Stimulated activated CD4-positive, alpha-beta T cell treated with anti-CD3 and anti-CD28 coated beads, TNF-alpha, amount 100 ng/mL, for 1 hour (primary cell): ENCODE measurements at places on chromosomes 16 and 17.

DNA sequence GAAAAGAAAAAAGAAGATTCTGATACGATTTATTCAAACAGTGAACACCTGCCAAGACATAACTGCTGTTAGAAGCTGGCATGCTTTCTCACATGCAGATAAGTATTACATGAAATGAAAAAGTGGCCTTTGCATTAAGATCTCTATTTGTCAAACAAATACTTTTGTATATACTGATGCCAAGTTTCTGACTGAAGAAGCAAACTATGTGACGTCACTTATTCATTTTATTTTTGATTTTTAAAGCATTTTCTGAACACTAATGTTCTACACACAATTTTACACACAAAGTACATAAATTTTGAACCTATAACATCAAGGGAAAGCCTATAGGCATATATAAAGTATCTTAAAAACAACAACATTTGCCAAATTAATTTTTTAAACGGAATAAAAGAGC is 153.8 kb downstream of the CEP112 start:
- no peak for DNase-seq

DNA sequence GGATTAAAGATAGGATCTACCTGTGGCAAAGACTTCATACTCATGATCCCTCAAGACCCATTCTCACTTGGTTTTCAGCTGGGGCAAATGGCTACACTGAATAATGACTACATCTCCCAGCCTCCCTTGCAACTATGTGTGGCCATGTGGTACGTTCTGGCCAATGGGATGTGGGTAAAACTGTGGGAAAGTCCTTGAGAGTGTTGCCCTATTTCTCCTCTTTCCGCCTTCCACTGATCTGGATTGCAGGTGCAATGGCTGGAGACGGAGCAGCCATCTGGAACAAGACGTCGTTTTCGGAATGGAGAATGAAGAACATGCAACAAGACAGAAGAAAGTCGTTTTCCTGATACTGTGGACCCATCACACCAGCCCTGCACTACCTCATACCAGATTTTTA is 48.5 kb downstream of the HAPSTR1 start:
- DNase-seq: no peak

DNA sequence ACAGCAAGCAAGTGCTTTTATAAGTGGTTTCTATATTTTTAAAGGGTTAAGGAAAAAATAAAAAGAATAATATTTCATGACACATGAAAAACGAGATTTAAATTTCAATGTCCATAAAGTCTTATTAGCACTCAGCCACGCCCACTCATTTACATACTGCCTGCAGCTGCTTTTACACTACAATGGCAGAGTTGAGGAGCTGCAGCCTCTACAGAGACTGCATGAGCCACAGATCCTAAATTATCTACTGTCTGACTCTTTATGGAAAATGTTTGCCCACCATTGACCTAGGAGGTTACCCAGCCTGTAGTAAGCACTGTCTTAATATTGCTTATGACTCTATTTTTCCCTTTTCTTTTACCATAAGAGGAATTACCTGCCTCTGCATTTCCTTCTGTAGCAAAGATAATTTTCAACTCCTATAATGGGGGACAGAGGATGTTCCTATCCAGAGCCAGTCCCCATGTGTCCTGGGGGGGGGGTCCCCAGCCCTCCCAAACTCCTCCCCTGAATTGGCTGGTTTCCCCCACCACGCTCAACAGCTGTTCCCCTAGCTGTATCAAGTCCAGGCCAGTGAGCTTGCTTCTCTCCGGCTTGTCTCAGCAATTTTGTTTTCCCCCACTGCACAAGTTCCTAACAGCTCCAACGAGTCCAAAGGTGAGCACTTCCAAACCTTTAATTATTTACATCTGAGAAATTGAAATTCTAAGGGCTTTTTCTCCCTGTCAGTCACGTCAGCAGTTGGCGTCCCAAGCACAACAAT is 139.4 kb upstream of the ERCC4 start:
- DNase-seq: no peak

DNA sequence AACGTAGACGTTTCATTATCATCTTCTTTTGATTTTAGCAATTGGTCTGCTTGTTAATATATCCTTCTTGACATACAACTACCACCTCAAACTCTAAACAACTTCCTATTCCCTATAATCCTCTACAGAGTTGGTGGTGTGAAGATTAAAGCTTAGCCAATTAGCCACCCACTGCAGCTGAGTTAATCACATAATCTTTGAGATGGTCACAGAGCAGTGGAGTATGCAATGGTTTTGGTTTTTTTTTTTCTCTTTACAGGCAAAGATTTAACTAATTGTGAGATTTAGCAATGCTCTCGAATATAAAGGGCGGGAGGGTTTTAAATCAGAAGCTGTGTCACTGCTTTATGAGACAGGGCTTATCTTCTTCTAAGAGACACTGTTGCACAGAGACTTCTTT is 37.0 kb downstream of the STX8 start:
- no peak for DNase-seq

GRCh38 chr16:73010150-73010676 is 37.7 kb downstream of the ZFHX3 start:
- no peak for DNase-seq

- no peak for DNase-seq
These were observed 3.8 kb downstream of the MYO1D start for GRCh38 chr17:32873114-32873513.

DNA sequence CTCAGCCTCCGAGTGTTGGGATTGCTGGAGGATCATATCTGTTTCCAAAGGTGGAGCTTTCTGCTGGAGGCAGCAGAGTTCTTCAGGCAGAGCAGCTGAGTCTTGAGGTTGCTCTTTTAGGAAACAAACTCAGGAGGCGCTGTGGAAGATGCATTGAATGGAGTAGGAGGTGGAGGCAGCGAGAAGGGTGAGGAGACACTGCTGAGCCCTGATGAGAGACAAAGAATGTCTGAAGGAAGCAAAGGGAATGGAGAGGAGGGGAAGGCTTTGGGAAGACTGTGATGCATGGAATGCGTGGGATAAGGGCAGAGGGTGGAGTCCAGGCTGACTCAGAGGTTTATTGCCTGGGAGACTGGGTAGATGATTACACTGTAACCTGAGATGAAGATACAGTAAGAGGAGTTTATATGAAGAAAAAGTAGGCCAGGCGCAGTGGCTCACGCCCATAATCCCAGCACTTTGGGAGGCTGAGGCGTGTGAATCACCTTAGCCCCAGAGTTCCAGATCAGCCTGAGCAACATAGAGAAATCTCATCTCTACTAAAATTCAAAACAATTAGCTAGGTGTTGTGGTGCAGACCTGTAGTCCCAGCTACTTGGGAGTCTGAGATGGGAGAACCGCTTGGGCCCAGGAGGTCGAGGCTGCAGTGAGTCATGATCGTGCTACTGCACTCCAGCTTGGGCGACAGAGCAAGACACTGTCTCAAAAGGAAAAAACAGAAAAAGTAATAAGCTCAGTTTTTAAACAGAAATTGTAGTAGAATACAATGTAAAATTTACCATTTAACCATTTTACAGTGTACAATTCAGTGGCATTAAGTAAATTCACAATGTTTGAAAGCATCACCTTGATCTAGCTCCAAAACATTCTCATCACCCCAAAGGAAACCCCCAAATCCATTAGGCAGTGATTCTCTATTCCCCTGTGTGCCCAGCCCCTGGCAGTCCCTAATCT is 17.8 kb upstream of the TMEM219 start:
- no peak for DNase-seq

DNA sequence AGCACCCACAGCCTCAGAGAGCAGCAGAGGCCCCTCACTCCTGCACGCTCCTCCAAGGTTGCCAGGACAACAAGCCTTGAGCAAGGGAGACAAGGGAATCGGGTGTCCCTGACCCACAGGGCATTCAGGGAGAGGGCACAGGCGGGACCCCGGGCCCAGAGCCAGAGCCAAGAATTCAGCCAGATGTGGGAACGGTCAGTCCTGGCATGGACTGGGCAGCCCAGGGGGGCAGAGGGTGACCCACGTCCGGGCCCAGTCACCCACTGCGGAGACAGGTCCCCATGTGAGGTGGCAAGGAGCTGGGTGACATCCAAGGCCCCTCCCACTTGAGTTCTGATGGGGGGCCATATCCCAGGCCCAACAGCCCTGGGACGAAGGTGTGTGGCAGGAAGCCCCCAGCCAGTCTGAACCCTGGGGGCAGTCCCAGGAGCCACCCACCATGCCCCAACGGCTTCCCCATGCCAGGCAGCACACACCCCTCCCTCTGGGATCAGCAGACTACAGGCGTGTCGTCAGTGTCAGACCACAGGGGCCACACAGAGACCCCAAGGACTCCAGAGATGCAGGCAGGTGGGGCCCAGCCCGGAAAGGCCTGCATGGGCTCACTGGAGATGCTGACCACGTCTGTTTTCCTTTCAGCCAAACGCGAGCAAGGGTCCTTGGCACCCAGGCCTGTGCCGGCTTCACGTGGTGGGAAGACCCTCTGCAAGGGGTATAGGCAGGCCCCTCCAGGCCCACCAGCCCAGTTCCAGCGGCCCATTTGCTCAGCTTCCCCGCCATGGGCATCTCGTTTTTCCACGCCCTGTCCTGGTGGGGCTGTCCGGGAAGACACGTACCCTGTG is 23.0 kb downstream of the USP6 start:
- no peak for DNase-seq

GRCh38 chr17:8371786-8372185 is 4.7 kb downstream of the KRABD2 start:
- no peak for DNase-seq
